Stimulated activated CD8-positive, alpha-beta memory T cell treated with anti-CD3 and anti-CD28 coated beads, Interleukin-4, amount 100 ng/mL, for 1 hour (primary cell): ENCODE measurements at places on chromosomes 16 and 17.

GRCh38 chr17:57420734-57421717 is 164.7 kb downstream of the MSI2 start:
- no peak for DNase-seq

DNA sequence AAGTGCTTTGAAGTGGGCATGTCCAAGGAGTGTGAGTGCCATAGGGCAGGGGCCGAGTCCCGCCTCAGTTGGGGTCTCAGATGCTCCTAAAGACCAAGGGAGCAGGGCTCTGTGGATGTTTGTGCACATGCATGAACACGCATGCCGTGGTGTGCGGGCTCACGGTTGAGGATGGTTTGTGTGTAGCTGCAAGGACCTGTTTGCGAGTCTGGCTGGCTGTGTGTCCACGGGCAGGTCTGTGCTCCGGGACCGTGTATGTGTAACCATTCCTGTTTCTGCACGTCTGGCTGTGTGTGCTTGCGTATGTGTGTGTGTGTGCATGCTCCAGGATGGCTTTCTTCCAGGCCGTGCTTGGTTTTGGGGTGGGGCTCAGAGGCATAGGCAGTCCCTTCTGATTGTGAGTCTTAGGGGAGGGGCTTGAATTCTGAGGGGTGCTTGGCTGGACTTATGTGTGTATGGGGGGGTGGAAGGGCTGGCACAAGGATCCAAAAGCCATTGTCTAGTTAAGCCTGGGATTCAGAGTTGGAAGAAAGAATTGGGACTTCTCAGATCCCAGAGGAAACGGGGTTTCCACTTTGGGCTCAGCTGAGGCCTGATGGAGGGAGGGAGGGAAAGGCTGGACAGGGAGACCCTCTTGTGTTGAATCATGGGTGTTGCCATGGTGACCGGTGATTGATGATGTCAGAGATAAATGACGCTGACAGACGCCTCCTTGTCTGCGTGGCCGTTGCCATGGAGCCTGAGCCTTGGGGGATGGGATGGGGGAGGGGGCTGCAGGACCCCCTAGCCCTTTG is 14.4 kb downstream of the GJD3 start:
- no peak for DNase-seq

GRCh38 chr17:50848711-50849110 is 13.3 kb downstream of the WFIKKN2 start:
- DNase-seq: no peak

- no peak for DNase-seq
Observed at GRCh38 chr17:3885271-3885670, 7.6 kb downstream of the CAMKK1 start.

- DNase-seq: no peak
Observed at GRCh38 chr17:17028059-17028877, 14.0 kb upstream of the MPRIP start.
